Fibroblast of lung (primary cell): ENCODE measurements at places on chromosomes 16 and 17.

- DNase-seq = no peak
Observed at GRCh38 chr16:72824761-72825160, 223.2 kb downstream of the ZFHX3 start.

GRCh38 chr17:42783062-42783790, 2.8 kb downstream of the WNK4 start:
- peak; percentile 95 for DNase-seq

DNA sequence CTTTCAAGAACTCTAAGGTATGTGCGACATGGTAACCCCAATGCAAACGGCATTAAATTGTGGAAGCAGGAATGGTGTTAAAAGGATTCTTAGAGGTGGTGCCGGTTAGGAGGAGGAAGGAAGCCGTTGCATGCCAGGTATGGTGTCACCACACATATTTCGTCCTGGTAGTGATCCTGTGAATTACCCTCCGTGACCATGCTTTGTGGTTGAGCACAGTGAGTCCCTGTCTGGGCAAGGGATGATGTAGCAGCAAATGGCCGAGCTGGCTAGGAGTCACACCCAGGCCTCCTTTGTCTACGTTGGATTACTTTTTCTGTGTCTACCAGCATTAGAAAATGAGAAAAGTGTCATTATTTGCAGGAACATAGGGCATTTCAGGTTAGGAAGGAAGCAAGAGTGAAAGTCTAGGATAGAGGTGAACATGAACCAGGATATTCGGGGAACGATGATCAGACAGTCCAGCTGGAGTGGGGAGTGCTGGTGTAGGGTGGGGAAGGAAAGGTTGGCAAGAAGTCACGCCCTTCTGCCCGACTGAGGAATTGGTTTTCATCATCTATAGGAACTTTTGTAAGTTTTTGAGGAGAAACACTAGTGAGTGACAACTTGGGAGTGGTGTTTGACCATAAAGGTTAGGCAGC, 123.5 kb downstream of the PRKCA start:
- no peak for DNase-seq

DNA sequence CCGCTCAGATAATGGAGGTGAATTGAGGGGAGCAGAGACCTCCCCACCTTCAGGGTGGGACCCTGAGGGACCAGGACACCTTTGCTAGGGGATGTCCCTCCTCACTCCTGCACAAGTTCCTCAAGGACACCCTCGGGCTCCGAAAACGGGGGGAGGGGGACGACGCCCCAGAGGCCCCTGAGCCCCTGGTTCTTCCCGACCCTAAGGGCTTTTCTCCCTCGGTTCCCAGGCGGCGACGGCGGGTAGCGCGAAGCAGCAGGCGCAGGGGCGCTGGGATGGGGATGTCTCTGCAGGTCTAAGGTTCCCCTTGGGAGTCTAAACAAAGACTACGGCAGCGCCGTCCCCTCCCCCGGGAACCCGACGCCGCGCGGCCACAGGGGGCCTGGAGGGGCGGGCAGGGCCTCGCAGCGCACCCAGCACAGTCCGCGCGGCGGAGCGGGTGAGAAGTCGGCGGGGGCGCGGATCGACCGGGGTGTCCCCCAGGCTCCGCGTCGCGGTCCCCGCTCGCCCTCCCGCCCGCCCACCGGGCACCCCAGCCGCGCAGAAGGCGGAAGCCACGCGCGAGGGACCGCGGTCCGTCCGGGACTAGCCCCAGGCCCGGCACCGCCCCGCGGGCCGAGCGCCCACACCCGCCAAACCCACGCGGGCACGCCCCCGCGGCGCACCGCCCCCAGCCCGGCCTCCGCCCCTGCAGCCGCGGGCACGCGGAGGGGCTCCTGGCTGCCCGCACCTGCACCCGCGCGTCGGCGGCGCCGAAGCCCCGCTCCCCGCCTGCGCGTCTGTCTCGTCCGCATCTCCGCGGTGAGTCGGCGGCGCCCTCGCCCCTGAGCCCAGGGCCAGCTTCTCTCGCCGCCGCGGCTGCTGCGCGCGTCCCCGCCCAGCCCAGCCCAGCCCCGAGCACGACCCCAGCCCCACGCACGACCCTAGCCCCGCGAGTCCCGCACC, 36.7 kb upstream of the NDRG4 start:
- no peak for DNase-seq

- DNase-seq = no peak
Observed at GRCh38 chr16:27275394-27275793, 6.8 kb upstream of the NSMCE1 start.

- DNase-seq = no peak
Observed at GRCh38 chr16:49978569-49979326, 46.3 kb upstream of the CNEP1R1 start.

- DNase-seq = no peak
Observed at GRCh38 chr17:21379080-21379711, 3.0 kb downstream of the KCNJ12 start.

- DNase-seq = no peak
Observed at GRCh38 chr17:82658796-82659452, 10.7 kb upstream of the WDR45B start.

- no peak for DNase-seq
Observed at GRCh38 chr17:75645889-75646637, 12.8 kb downstream of the SMIM5 start.

- DNase-seq = no peak
Observed at GRCh38 chr16:57507136-57508034, 21.1 kb upstream of the DOK4 start.

GRCh38 chr16:26688105-26688504, 378.6 kb upstream of the C16orf82 start:
- DNase-seq = no peak

GRCh38 chr17:45584092-45585036, 93.8 kb upstream of the PLEKHM1 start:
- peak; percentile 62 for DNase-seq

DNA sequence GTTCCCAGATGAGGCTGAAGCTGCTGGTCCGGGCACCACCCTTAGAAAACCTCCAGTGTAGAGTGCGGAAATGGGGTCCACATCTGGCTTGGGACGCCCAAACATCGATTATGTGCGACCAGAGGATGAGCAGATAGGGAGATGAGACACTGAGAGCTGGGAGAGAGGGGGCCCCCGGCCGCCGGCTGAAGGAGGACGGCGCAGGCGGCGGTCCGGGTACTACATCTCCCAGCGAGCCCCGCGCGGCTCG, 182 bp upstream of the SPECC1 start:
- DNase-seq = no peak

- no peak for DNase-seq
Observed at GRCh38 chr17:78803186-78803845, 21.2 kb upstream of the CYTH1 start.

DNA sequence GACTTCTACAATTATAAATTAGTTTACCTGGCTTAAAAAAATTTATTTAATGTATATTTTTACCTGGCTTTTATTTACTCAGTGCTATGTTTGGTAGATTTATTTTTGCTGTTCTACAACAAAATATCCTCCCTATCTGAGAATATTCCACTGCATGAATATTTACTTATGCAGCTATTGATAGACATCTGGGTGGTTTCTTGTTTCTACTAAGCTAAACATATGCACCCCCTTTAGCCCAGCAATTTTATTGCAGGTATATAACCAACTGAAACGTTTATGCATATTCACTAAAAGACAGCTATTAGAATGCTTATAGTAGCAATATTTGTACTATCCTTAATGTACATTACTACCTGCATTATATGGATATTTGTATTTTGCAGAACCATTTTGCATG, 187.7 kb upstream of the CPHXL start:
- DNase-seq = no peak

GRCh38 chr17:81710514-81711308, 1.4 kb upstream of the SLC25A10 start:
- no peak for DNase-seq

DNA sequence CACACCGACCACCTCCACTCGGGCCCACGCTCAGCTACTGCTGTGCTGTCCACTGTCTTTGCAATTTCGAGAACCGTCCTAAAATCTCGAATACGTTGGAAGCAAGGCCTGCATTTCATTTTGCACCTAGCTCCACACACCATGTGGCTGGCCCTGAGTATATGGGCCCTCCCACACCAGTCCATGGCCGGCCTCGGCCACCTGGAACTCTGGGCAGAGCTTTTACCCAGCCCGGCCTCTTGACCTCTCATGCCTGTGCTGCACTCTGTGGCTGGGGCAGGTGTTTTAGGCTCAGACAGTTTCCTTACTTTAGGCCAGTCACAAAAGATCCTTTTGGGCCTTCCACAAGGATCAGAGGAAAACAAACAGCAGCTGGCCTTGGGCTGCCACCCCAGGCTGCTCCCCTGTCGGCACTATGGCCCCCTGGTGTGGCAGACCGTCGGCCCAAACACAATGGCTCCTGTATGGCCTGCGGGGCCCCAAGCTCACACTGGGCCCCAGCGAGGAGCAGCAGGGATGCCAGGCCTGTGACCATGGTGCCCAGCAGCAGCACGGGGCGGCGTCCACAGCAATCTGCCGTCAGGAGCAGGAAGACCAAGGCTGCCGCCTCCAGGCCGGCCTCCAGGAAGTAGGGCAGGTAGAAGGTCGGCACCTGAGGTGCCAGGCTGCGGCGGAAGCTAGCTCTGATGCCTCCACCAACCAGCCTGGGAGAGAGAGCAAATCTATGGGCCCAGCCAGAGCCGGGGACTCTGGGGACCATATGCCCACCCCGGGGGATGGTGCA, 2.5 kb downstream of the SLC22A31 start:
- DNase-seq = no peak

- no peak for DNase-seq
Observed at GRCh38 chr16:72873044-72873443, 174.9 kb downstream of the ZFHX3 start.

- DNase-seq = no peak
Observed at GRCh38 chr17:1604831-1605528, 23.7 kb downstream of the SLC43A2 start.

- peak; percentile 90 for DNase-seq
Observed at GRCh38 chr17:45320349-45320930, 3.6 kb upstream of the MAP3K14 start.

DNA sequence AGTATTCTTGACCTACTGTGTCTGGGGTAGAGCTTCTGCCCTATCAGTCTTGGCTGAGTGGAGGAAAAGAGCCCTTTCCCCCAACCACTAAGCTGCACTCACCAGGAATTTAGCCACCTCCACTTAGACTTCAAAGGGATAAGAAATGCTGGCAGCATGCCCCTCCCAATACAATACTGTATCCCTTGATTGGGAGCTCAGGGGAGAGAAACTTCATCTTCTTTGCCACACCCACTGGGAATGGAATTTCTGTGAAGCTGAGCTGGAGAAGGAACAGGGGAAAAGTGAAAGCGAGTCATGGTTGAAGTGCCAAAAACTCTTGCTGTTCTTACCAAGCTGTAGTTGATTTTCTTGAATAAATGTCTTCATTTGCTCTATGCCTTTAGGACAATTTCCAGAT, 68.8 kb downstream of the CEP112 start:
- peak; percentile 62 for DNase-seq

DNA sequence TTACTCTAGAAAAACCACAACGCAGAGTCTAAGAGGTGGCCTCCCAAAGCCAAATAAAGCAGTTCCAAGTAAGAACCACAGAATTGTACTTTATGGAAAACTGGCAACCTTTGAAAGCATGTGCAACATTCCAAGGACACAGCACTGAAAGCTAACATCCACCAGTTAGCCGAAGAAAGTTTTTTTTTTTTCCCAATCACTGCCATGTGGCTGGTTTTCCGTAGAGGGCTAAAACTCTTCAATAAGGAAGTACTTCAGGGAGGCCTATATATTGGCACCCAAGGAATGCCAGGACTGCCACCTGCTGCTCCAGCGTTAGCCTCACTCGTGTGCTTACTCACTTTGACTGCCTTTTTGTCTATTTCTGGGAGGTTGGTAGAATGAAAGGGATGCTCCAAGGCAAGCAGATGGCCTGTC, 25.2 kb downstream of the CEP95 start:
- DNase-seq = peak; percentile 53

GRCh38 chr17:80832266-80832676, 159.4 kb upstream of the CHMP6 start:
- peak; percentile 79 for DNase-seq

- DNase-seq = no peak
Observed at GRCh38 chr16:3518292-3518985, 17.6 kb downstream of the CLUAP1 start.

DNA sequence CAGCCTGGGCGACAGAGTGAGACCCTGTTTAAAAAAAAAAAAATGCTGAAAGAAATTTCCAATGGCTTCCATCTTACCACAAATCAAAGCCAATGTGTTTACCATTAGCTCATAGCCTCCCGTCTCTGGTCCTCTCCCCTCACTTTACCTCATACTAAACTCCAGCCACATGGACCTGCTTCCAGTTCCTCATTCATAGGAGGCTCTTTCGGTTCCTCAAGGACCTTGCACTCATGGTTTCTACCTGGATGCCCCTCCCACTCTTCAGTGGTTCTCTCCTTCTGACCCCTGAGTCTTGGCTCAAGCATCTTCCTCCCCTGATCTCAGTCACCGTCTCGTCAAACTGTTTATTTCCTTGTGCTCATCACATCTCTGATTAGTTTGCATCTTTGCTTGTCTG, 3.8 kb upstream of the DEF8 start:
- DNase-seq = no peak

DNA sequence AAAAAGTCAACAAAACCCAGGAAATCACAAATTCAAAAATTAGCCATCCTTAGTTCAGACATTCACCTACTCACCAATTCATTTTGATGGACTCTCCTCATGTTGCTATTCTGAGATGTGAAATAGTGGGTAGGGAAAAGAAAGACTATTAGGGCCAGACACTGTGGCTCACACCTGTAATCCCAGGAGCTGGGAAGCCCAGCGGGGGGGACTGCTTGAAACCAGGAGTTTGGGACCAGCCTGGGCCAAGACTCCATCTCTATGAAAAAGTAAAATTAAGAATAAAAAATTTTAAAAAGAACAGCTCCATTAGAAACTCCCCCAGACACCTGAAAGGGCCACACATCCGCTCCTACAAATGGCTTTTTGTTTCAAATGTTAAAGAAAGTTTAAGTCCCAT, 21.4 kb downstream of the UBE2O start:
- DNase-seq = no peak

GRCh38 chr16:27379919-27380318, 22.1 kb upstream of the IL21R start:
- no peak for DNase-seq

DNA sequence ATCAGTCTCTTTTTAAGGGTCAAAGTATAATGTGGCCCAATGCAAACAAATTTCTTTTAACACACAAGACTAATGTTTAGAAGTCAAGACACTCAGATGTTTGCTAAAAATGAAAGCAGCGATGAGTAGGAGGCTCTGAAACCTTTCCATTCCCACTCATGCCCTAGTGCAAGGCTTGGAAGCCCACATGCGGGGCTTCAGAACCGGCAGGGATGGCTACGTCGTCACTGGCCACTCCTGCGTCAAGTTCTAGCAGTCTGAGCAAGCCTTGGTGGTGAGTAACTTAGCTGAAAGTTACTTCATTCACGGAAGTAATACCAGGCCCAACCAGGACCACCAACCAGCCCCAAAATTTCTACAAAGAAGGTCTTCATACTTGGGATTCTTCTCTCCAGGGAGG, 14.8 kb upstream of the TMED6 start:
- no peak for DNase-seq

- DNase-seq = no peak
Observed at GRCh38 chr16:1530349-1530882, 3.0 kb upstream of the TMEM204 start.
